ENCODE measurements at places on chromosomes 6 and 20.

GRCh38 chr6:77482981-77483380, 19.7 kb upstream of the HTR1B start:
- DNase-seq = no peak

DNA sequence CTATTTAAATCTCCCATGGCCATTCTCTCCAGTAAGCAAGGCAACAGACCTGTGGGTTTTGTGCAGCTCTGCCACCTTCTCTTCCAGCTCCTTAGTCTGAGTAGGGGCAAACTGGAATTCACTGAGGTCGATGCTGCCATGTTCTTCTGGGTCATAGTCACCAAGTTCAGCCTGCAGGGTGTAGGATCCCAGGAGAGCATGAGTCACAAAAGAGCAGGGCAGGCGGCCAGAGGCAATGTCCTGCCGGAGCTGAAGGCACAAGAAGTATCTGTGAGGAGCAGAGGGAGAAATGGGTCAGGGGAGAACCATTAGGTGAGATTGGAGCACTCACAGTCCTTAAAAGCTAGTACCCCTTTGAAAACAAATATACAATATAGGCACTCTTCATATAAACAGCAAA, 73.7 kb downstream of the SMLR1 start:
- DNase-seq = no peak

DNA sequence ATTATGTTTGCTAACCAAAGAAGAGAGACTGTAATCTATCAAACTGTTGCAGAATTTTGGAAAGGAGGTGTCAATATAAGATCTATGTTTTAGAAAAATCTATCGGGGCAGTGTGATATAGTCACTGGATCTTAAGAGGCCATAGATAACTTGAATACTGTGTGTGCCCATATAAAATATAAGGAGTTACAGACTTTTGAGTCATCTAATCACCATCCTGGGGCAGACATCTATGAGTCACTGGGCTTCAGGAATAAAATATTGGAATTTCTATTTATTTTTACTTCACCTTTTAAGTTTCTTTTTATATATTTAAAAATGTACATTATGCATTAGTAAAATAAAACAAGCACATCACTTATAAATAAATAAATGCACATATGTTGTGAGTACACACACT, 509.3 kb upstream of the MAN1A1 start:
- DNase-seq = no peak

- DNase-seq = no peak
Measured at GRCh38 chr20:49872056-49872455, 43.3 kb downstream of the SPATA2 start.

DNA sequence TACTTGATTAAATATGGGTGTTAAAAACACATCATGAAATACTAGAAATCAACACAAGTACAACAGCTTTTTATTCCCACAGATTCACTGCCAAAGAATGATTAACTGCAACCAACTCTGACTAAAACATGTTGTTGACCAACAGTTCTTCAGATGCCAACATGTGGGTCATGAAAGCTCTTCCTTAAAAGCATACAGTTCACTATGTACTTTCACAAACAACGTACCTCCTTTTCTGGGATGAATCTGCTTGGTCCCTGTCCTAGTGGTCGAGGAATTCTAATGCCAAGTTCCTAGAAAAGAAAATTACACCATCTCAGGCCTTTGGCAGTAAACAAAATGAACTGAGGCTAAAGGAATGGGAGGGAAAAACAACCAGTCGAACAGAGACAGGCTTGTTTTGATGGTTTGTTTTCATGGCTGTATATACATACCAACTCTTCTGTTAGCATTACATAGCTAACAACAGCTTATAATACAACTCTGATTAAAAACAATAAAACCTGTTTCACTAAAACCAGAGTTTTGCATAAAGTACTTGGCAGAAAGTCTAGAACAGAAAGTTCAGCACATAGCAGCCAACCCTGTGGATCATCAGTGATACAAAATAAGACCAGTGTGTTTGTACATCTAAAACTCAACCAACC, 92.5 kb downstream of the SESN1 start:
- DNase-seq = no peak

DNA sequence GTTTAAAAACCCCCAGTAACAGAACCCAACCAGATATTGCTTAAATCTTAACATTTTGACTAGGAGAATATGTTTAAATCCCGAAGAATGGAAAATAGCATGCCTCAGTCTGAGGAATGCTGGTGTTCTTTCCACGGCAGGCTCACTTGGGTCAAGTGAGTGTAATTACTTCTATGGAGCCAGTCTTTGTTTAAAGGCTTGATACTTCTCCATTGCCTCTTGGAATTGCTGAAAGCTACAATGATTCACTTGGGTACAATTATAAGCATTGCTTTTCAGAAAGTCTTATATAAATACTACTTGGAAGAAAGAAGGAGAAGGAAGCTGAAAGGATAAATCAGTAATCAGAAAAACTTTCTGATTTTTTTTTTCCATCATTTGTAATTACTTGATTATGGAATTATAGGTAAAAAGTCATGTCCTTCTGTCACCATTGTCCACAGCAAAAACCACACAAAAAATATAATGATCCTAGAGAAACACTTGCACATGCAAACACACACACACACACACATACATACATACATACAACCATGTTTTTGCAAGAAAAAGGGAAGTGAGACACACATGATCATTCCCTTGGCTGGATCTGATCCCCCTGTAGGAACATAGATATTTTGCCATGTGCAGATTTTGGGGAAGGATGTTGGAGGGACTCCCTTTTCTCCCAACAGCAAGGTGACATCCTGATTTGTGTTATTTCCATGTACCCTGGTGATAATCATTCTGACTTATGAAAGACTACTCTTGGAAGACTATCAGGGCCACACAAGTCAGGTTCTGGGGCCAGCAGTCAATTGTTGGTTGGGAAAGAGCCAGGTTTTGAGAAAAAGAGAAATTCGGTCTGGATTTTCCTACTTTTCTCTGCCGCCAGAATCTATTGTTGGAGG, 396.0 kb upstream of the BTBD3 start:
- no peak for DNase-seq

- no peak for DNase-seq
Measured at GRCh38 chr6:34813028-34813713, 21.3 kb downstream of the BLTP3A start.

DNA sequence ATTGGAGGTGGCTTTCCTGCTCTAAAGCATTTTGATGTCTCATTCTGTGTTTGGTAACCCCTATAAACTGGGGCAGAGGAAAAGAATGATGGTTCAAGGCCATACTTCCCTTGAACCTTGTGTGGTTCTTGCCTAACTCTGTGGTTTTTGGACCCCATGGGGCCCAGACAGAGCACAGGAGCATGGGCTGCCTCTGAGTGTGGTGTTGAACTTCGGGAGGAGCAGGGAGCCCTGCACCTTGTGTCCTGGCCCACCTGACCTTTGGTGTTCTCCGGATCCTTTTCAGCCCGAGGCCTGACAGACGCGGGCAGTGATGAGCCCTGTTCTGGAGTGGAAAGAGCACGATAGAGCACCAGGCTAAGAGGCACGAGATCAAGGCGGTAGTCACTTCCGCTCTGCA, 18.8 kb downstream of the TMEM74B start:
- no peak for DNase-seq

DNA sequence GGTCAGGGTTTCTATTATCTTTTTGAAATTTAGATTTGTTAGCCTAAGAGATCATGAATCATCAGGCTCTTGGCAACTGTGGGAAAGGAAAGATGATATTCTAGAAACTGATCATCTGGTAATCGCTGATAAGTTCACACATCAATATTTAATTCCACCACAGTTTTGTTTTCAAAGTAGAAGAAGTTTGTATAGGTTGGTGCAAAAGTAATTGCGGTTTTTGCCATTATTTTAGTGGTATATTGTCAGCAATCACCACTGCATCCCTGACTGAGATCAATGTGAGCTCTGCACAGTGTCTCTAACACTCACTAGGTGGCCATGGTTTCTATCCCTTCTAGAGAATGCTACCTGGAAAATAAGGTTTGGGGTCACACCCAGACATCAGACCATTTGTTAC, 17.0 kb upstream of the PXDC1 start:
- no peak for DNase-seq

DNA sequence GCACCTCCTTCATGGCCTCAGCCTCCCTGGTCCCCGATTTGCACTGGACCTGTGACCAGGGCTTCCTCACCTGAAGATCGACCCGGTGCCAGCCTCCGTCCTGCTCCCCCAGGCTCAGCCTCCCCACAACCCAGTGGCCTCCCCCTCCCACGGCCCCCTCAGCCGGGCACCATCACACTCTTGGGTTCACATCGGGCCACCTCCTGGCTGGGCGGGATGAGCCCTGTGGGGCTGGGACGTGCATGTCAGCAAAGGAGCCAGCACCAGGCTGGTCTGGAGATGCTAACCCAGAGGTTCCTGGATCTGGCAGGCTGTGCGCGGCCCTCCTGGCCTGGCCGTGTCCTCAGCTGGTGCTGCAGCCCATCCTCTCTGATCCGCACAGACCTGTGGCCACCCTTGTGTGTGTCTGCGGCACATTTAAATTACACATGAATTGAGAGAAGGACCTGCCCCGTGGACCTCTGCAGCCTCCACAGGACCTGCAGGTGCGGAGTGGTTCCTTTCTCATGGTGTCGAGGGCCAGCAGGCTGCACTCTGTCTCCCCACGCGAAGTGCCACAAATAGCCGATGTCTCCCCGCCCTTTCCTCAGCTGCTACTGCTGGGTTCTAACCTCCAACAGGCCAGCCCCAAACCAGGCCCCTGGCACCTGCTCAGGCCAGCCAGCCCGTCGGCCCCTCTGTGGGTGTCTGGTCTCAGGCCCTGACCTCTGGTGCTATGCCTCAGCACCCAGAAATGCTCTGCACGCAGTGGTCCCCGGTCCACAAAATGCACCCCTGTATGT, 237.5 kb downstream of the ERMARD start:
- DNase-seq = no peak

Data from stimulated activated CD4-positive, alpha-beta T cell treated with anti-CD3 and anti-CD28 coated beads, Interleukin-2, amount 100 ng/mL, for 48 hours (primary cell).